Germinal center (tissue), 1 donor: ENCODE measurements at places on chromosomes 13 and 19.

DNA sequence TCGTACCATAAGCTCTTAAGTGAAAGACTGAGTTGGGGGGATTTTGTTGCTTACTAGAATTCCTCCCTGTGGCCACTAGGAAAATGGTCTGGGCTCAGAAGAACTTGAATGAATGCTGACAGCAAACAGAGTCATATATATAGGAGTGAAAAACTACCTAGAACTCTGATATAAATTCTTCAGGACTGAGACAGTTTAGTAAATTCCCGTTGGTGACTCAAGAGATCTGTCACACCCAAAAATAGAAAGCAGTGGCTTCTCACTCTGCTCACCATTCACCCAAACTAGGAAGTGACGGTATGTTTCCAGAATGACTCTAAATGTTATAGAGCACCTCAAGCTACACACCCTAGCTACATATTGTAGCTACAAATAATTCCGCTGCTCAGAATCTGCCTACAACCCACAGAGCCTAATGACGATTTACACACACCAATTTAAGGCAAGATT, 116.2 kb downstream of the TBC1D4 start:
- no peak for DNase-seq

GRCh38 chr13:41054919-41055619, 6.2 kb upstream of the WBP4 start:
- no peak for DNase-seq

DNA sequence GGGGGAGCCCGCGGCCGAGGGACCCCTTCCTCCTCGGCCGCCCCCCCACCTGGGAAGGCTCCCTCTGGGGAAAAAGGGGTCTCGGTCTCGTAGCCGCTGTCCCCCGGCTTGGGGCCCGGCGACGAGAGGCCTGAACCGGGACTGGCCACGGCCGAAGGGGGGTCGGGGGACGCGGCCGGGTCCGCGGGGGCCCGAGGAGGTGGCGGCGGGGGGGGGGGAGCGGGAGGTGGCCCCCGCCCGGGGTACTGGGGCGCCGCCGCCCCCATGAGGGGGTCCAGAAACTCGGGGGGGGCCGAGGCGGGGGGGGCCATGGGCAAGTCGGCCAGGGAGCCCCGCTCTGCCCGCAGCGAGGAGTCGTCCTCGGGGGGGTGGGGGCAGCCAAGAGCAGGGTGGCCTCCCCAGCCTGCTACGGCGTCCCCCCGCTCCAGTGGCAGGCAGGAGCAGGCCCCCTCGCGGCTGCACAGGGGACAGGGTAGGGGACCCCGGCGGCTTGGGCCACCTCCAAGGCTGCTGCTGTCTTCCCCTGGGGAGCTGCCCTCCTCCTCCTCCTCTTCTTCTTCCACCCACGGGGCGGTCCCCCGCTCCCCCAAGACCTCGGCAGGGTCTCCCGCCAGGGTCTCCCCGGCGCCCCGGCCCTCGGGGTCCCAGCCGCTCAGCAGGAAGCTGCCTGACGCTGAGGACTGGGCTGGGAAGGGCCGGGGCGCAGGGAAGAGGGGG, 12.9 kb downstream of the LMTK3 start:
- no peak for DNase-seq

DNA sequence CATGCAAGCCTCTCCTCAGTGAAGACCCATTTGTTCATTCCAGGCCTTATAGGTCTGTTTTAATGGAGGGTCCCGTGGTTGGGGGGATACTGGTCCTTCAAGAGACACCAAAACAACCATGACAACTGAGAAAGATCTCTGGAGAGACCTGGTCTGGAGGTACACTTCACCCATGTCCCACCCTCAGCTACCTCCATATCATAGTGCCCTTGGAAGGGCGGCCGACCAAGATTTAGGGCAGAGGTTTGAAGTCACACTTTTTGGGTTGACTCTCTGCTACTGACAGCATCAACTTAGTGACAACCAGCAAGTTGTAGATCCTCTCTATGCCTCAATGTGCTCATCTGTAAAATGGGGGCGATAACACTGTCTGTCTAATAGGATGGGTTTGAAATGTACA, 177.3 kb downstream of the TSHZ3 start:
- DNase-seq: no peak

DNA sequence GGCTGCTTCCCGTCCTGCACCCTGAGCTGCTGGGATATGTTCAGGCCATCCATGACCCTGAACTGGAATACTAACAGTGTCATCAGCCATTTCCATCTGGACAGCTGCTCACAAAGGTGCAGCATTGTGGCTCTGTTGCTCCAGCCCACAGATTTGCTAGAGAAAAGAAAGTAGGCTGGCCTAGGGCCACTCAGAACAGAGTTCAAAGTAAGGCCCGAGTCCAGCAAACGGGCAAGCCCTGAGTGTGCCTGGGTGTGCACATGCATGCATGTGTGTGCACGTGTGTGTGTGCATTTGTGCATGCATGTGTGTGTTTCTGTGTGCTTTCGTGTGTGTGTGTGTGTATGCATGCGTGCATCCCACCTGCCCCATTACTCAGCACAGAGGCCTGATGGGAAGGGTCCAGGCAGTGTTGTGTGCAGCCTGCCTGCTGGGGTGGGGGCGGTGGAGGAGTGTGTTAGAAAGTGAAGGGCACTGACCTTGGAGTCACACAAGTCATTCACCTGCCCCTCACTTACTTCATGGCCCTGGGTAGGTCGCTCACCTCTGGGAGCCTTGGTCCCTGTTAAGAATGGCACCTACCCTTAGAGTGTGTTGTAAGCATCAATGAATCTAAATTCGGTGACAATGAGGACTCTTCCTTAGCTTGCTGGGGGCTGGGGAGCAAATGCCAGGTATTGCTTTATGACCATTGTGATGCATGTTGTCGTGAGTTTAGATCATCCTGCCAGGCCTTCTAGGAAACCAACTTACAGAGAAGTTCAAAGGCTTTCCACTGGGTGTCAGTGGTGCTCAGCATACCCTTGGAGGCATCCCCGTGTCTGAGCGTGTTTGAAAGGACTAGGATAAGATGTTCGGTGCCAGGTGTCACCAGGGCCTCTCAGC, 53.2 kb downstream of the GPR12 start:
- peak; percentile 32 for DNase-seq

DNA sequence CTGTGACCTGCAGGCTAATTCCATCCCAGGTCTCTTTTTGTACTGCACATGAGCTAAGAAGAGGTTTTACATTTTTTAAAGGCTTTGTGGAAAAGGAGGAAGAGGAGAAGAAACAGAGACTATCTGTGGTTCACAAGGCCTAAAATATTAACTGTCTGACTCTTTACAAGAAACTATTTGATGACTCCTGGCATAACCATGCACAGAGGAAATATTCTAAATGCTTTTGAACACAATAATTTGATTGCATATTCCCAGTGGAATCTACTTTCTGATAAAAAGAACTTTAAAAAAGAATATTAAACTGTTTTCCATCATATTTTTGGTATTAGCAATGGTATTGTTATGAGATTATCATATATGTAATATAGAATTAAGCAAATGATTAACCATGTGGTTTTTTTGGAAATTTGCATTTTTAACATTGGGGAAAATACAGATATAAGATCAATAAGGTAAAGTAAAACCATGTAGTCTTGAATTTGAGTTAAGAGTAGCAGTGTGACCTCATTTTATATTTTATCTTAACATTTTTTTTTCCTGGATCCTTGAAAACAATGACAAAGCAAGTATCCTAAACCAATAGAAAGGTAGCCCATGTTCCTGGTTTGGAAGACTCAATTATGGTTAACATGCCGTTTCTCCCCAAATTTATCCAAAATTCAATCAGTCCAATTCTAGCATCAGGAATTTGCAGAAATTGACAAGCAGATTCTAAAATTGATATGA, 251.0 kb downstream of the UQCRFS1 start:
- DNase-seq: no peak

DNA sequence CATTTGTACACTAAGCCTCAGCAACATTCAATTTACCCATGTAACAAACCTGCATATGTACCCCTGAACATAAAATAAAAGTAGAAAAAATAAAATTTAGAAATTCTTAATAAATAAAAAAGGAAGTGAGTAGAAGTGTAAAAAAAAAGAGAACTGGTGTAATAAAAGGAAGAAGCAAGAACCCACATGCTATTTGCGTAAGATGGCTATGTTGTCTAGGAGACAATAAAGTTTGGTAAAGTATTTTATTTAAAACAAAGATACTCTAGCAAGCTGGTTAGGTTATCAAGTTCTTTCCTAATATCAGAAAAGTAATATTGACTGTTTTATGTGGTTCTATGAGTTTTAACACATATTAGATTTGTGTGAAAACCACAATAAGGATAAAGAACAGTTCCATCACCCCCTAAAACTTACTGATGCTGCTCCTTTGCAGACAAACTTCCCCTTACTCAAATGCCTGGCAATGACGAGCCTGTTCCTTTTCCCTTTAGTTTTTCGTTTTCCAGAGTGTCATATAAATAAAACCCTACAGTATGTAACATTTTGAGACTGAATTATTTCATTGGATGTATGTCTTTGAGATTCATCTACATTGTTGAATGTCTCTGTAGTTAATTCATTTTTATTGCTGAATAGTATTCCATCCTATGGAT, 98.9 kb downstream of the TNFSF13B start:
- no peak for DNase-seq

DNA sequence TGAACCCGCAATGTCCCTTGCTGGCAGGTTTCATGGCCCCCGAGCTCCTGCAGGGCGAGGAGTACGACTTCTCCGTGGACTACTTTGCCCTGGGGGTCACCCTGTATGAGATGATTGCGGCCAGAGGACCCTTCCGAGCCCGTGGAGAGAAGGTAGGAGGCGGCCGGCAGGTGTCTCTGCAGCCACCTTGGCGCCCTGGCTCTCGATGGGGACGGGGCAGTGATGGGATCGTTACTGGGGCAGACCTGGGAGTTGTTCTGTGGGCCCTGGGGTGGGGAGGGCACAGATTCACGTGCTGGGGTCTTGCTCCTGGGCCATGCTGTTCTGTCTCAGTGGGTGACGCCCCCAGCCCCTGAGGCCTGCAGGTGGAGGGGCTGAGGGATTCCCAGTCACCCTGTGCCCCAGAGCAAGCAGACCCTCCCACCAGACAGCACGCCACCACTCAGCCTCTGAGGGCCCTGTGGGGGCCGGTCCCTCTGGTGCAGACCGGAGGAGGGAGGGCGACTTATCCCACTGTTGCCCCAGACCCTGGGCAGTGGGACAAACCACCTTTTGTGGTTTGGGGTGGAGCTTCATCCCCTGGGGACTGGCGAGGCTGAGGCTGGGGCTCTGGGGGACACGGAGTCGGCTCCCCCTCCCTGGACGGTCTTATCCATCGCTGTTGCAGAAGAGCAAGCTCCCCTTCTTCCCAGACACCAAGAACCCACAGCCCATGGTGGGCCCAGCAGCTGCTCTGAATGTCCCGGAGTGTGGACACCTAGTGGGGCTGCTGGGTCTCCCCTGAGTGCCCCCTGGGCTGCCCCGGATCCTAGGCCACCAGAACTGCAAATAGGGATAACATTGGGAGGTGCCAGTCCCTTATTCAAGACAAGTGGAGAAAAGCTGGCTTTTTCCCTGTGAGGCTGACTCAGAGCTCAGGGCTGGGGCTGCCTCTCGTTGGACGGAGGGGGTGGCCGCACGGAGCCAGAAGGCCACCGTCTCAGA, 27.5 kb upstream of the TMEM255B start:
- no peak for DNase-seq

DNA sequence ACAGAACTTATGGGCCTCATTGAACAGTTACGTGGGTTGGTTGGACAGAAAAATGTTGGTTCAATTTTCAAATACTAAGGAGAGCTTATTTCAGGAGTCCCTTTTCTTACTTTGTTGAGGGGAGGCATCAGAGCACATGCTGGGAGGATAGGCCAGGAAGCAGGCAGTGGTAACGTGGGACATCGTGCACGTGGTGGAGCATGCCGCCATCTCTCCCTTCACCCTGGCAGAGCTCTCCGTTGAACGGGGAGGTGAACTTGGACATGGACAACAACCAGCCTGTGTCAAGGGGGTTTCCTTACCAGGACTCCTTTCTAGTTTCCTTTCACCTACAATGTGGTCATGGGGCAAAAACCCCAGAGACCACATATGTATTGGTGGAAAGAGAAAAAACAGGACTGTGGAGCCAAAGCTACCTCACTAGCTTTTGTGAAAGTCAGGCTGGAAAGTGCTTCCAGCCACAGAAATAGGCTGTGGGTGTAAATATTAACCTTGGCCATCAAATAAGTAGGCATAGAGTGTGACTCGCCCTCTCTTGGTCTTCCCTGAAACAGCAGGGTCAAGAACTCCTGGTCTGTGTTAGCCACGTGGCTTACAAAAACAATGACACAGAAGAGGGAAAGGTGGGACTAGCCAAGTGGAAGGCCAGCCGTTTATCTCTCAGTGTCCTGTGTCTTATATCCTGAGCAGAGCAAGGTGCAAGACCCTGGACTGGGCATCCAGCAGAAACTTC, 14.4 kb downstream of the MICOS13 start:
- DNase-seq: no peak

GRCh38 chr13:20870829-20871228, 31.7 kb downstream of the XPO4 start:
- no peak for DNase-seq

DNA sequence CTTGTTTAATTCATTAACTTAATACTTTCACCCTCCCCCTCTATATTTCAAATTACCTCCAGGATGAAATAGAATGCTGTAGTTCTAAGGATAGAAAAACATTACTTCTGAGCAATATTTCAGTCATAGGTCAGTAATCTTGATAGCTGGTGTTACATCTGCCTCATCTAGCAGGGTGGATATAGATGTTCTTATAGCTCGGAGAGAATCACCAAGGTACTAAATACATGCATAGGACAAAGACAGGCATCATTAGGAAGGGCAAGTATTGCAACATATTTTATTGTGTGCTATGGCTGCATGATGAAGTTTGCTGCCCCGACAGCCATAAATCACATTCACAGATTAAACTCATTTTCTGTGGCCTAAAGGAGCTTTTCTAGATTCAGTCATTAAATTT, 601.0 kb downstream of the FGF9 start:
- no peak for DNase-seq

DNA sequence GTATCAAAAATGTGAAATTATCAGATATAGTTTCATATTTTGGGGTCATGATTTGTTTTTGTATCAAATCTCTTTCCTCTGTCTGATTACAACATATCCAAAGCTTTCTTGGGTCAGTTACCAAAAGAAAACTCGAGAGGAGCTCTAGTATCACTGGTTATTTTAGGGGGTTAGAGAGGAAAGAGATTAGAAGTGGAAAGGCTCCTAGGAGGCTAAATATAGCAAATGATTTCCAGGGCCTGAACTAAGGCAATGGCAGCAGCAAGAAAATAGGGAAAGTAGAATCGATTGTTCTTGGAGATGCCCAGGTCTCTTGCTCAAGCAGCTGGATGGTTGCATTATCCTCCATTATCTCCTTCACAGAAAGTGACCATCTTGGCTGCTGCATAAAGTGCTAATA, 72.9 kb downstream of the NHLRC3 start:
- no peak for DNase-seq

DNA sequence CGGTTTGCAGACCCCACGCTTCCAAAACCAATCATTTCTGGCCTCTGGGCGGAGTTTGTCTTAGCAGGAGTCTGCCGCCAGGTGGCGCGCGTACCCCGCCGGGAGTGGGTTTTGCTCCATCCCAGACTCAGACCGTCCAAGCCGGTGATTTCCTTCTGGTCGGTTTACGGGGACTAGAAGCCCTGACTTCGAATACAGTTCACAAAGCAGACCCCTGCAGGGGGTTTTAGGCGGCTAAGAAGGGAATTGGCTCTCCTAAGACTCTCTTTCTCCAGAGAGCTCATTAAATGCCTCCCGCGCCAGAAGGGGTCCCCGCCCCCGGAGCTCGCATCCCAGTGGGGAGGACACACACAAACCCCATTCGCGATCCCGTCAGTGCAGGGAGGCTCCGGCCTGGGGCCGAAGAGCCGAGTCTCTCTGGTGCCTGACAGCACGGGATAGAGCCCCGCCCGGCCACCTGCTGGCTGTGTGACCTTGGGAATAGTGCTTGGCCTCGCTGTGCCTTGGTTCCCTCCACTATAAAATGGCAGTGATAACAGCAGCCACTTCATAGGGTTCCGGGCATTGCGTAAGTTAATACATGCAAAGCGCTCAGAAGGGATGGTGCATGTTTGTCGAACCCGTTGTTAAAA, 8.6 kb upstream of the NUP62 start:
- peak; percentile 73 for DNase-seq
